Activated T-helper 9 cell treated with anti-CD3 and anti-CD28 coated beads, Interleukin-2, amount 50 U/mL, for 16 hours (primary cell): ENCODE measurements at places on chromosomes 5 and 9.
A peak's percentile ranks its signal among the peaks of the same experiment; 100 is the strongest.

- DNase-seq, result no peak
Observed at GRCh38 chr5:145629047-145629446, 206.1 kb downstream of the PRELID2 start.

DNA sequence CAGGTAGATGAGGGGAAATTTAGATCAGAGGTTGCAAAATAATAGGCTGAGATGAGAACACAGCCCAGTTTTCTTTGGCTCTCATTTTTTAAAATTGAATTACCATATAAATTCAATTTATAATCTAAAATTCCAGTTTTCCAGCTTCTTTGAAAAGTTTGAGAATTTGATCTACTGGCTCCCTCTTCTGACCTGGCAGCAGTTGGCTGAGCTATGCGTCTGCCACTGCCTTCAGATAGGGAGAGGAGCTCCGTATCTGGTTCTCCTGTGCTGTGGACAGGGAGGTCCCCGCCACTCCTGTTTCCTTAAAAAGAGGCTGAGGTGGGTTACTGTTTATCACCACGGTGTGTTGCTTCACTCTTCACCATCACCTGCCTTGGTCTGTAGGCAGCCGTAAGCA is 103.7 kb downstream of the ARHGAP26 start:
- no peak for DNase-seq

DNA sequence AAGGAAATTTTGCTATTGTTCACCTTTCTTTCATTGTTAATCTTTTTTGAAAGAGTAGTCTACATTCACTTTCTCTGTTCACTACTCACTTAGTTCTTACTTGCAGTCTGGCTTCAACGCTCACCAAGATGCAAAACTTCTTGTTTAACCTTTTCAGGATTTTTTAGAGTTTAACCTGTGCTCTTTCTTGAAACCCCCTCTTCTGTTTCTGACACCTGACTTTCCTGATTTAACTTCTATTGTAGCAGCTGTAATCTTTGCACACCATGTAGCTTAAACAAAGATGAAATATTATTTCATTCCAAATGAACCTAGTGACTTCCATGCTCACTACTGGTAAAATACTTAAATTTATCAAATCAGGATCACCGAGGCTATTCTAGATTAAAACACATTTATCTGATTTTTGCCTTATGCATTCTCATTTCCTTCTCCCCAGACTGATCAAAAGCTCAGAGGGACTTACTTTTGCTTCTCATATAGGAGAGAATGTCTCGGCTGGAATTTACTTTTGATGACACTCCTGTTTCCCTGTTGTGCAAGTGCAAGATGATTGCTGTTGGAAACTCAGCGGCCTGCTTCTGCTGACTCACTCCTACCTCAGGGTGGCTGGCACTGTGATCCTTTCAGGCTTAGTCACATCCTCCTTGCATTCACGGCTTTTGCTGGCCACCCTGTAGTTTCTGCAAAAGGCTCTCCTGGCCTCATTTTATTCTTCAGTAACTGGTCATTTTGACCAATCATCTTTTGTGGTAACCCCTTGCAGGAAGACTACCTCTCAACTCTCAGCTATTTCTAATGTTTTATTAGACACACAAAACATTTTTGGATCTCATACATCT is 109.3 kb upstream of the IFNE start:
- DNase-seq, result peak; percentile 22

DNA sequence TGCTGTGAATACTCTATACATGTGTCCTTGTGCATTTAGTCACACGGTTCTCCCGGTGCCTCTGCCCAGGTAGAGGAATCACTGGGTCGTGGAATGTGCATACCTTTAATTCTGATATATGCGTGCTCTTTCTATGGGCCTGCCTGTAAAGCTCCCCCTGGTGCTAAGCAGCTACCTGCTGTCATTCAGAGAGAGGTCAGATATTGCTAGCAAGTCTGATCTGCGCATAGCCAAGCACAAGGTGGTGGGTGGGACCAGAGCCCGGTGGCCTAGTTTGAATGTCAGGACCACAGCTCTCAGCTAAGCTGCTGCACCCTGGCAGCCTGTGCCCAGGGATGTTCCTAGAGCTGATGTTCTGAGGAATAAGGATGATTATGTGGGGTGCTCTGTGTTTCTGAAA is 33.4 kb downstream of the TJP2 start:
- no peak for DNase-seq
